ENCODE measurements at places on chromosomes 5 and 9. TPM values are rescaled to one million over a fixed set of nuclear protein-coding genes. Genes with fewer than 3 reads are reported as not detected.

- no peak overlapping the region for H3K27ac ChIP-seq
- H3K27me3 ChIP-seq: no peaks in the 10 kb centered on the region
- H3K36me3 ChIP-seq: no peaks in the 10 kb centered on the region
- no peak for DNase-seq
- no peak overlapping the region for H3K4me3 ChIP-seq
- no peaks in the 10 kb centered on the region for H3K4me1 ChIP-seq
Measured at GRCh38 chr5:4018007-4018406, 422.4 kb downstream of the IRX1 start.

DNA sequence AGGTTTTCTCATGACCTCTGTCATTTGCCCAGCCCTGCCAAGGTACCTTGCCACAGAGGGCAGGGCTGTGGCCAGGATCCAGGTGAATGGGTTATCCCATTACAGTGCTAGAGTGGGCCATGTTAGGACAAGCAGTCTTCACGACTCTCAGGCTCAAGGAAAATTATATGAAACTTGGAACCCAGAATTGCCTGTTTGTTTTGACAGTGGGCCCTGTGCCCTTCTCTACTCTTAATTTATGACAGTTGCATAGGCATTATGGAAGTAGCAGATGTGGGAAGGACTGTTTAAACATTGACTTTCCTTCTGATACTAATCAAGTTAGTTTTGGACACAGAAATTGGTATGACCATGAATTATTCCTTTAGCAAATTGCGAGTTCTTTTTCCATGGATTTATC, 41.7 kb downstream of the ITGA2 start:
- H3K27ac ChIP-seq: peak overlapping the region; percentile 87
- H3K27me3 ChIP-seq: no peaks in the 10 kb centered on the region

SPINK6 gene
- polyA plus RNA-seq: not detected

LCP2 gene
- not detected for polyA plus RNA-seq

SELENOP gene
- polyA plus RNA-seq: 0.06 TPM

DNA sequence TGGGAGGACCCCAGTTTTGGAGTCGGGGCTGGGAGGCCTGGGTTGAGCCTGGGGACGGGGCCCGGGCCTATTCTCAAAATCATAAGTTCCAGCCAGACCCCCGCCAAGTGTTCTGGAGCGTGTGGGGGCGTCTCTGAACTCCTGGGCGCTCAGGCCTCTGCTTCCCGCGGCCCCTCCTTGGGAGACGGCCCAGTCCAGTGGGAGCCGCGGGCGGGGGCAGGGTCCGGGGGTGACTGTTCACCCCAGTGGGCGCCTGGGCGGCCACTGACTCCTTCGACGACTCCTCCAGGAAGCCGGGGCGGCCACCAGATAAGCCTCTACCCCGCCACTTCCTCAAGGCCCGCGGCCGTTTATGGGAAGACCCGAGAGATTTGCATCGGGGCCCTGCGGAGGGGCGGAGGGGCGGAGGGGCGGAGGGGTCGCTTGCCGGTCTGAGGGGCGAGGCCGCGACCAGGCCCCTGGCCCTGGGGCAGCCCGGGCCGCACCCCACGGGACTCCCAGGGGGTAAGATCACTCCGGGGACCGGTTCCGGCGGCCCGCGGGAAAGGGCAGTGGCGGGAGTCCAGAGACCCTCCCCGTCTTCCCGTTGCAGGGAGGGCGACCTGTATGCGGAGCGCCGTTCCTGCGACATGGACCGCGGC, 655 bp downstream of the TOR4A start:
- DNase-seq: peak; percentile 27
- H3K27ac ChIP-seq: no peak overlapping the region
- peak overlapping the region; percentile 2 for H3K4me3 ChIP-seq
- H3K36me3 ChIP-seq: peaks cover 11% of the 10 kb centered on the region
- H3K27me3 ChIP-seq: no peaks in the 10 kb centered on the region

PROB1 gene
- 0.44 TPM for polyA plus RNA-seq
